ENCODE measurements at places on chromosomes 4 and X. TPM values are rescaled to one million over a fixed set of nuclear protein-coding genes. Genes with fewer than 3 reads are reported as not detected.

DNA sequence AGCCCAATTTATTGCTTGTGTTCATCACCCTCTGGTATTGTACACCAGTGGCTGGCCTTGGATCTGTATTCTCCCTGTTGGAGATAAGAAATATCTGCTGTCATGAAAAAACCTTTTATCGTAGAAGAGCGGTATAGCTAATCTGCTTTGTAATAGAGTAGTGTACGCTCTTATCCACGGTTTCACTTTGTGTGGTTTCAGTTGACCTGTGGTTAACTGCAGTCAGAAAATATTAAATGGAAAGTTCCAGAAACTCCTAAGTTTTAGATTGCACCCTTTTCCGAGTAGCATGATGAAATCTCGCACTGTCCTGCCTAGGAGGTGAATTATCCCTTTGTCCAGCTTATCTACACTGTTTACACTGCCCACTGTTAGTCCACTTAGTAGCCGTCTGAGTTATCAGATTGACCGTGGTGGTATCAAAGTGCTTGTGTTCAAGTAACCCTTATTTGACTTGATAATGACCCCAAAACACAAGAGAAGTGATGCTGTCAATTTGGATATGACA is 42.4 kb downstream of the KDM6A start:
- no peak overlapping the region for H3K4me3 ChIP-seq
- no peak for DNase-seq
- no peaks in the 10 kb centered on the region for H3K36me3 ChIP-seq
- H3K4me1 ChIP-seq = no peaks in the 10 kb centered on the region
- H3K27me3 ChIP-seq = no peaks in the 10 kb centered on the region

DNA sequence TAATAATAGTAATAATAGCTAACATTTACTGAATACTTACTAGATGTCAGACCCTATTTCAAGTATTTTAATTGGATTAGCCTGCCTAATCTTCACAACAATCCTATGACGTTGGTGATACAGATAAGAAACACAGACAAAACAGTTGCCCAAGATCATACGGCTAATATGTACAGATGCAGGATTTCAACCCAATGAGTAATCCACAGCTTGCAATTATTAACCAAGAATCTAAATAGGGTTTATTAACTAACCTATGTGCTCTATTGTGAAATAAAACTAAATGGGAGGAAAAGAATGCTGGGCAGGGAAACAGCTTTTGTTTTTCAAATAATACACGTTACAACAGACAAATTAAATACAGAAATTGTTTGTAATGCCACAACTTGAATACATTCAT is 23.4 kb downstream of the FBXO8 start:
- no peaks in the 10 kb centered on the region for H3K4me1 ChIP-seq
- no peaks in the 10 kb centered on the region for H3K27me3 ChIP-seq
- peaks cover 3% of the 10 kb centered on the region for H3K36me3 ChIP-seq
- H3K4me3 ChIP-seq = no peak overlapping the region

CTAG2 gene
- total RNA-seq = not detected

TCEAL5 gene
- total RNA-seq = 0.88 TPM

SH3D19 gene
- total RNA-seq = 113 TPM

All from breast epithelium (tissue), 4 donors.